Lung microvascular endothelial cell (primary cell): ENCODE measurements at places on chromosomes 1 and 21. TPM values are rescaled to one million over a fixed set of nuclear protein-coding genes. Genes with fewer than 3 reads are reported as not detected.

FLG gene
- not detected in 2 replicates for total RNA-seq

CD1B gene
- not detected in 2 replicates for total RNA-seq

DR1 gene
- total RNA-seq, result 8.3 and 14.5 TPM in 2 replicates

DNA sequence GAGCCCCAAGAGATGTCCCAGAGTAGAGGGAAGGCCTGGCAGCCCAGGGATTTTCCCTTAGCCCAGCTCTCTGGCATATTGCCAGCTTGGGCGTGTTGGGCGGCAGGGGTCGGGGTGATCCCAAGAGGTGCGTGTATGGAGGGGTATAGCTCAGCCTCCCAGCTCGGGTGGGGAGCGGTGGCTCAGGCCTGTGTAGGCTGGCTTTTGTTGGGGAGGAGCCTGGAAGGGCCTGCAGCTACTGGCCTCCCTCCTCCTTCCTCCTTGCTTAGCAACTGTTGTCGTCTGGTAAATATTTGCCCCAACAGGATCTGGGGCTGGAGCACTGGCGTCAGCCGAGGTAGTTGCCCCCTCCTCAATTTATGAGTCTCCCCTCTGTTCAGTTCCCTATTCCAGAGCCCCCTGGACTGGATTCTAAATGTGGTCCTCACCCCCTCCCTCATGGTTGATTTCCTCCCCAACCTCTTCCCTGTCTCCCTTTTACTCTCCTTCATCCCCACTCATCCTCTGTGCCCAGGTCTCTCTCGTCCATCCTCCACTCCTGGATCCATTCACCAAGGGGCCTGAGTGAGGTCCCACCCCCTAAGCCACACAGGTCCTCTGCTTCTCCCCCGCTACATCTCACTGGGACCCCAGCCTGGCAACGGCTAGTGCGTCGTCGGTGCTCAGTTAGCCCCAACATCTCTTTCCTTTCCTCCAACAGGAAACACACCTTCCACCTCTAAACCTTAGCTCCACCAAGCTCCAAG is 10.3 kb upstream of the LMNA start:
- peak; percentile 96 for DNase-seq

GRCh38 chr1:192986110-192986747 is 72.9 kb downstream of the UCHL5 start:
- no peak for DNase-seq

DNA sequence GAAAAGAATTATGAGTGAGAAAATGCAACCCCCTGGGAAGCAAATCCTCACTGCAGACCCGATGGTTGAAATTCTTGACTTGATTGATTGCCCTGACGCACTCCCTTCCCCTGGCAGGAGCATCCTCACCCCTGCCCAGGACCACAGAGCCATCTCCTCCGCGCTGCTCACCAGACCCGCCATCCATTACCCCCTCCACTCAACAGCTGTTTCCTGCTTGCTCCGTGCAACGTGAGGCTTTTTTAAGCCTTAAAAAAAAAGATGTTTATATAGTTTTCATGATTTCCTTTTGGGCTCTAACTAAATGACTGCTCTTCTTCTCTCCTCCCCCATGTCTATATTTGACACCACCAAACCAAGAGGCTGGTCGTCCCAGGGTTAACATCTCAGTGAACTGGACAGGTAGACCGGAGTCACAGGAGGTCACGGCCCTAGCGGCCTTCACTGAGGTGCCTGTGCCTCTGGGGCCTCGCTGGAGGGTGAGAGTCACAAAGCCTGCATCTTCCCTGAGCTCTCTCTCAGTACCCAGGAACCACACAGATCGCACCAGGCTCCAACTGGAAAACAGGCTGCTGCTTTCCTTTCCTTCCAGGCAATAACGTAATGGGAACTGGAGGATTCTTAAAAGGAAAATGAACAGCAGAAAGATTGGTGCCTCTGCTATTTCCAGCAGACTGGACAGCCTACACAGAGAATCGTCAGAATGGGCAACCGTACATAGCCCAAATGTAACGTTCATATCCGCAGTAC is 49.8 kb downstream of the ZBTB18 start:
- DNase-seq, result peak; percentile 11

GRCh38 chr1:228445843-228446650 is 29.4 kb upstream of the TRIM17 start:
- DNase-seq, result peak; percentile 36

- no peak for DNase-seq
Measured at GRCh38 chr1:20721117-20722061, 3.6 kb upstream of the KIF17 start.

- DNase-seq, result peak; percentile 5
Measured at GRCh38 chr1:58528518-58528917, 18.0 kb downstream of the OMA1 start.

DNA sequence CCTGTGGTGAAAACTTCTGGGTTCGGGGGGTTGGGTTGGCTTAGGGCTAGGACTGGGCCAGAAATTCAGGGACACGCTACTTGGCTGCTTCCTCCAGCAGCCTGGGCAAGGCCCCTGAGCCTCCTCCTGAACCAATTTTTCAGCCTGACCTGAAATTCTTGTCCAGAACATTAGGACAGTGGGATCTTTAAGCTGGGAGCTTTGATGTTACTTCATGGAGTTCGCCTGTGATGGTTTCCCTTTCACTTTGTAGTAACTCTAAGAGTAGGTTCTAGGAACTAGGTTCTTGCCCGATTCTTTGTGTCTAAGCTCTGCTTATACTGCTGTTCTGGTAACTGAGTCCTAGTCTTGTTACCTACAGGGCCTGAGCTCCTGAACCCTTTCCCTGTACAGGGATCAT is 75.3 kb downstream of the S1PR1 start:
- DNase-seq, result no peak
